ENCODE measurements at places on chromosomes 5 and 9. TPM values are rescaled to one million over a fixed set of nuclear protein-coding genes. Genes with fewer than 3 reads are reported as not detected.

DNA sequence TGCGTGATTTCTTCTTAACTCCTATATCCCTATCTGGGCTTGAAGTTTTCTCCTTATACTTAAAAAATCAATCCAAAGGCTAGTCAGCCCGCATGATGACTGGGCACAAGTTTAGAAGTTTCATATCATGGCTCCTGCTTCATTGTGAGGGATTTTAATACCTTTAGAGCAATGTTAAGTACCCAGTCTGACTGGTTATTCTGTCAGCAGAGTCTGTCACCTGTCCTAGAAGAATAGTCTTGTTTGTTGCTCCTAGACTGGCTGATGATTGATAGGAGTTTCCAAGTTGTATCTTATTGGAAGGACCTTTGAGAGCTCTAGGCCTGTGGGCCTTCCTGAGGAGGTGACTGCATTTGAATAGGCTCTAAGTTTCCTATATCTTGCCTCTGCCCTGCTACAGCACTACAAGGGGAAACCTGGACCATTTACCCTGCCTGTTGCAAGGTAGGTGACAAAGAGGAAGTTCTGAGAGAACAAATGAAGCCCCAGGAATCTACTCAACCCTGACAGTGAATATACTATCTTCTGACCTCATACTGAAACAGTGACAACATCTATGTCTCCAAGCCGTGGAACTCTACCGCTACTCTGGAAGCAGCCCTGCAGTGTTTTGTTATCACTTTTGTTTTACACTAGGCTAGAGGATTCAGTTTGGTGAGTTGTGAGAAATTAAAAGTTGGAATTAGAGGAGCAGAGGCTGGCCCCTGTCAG, 66.5 kb downstream of the F2RL2 start:
- no peak for DNase-seq

- no peak for DNase-seq
Observed at GRCh38 chr5:22926574-22926973, 73.4 kb upstream of the CDH12 start.

GRCh38 chr9:69175486-69175885, 1.4 kb downstream of the TJP2 start:
- DNase-seq: no peak

DNA sequence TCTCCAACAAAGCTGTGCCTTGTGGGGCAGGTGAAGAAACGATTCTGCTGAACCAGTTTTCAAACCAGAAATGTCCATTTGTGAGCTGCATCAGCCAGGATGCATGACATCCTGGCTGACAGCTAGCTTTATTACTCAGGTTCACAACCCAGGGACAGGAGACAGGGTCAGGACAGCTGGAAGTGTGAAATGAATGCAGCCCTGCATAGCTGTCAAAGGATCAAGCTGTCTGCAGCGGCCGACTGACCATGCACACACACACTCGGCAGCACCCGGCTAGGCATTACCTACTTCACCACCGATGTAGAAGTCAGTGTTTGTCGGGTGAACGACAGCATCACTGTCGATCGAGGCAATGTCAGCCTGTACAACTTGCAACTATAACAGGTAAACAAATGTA, 48.5 kb downstream of the MACROH2A1 start:
- no peak for DNase-seq

- DNase-seq: no peak
Observed at GRCh38 chr5:81638471-81638870, 112.4 kb downstream of the SSBP2 start.

GRCh38 chr5:119285070-119285916, 70.5 kb upstream of the TNFAIP8 start:
- DNase-seq: no peak

DNA sequence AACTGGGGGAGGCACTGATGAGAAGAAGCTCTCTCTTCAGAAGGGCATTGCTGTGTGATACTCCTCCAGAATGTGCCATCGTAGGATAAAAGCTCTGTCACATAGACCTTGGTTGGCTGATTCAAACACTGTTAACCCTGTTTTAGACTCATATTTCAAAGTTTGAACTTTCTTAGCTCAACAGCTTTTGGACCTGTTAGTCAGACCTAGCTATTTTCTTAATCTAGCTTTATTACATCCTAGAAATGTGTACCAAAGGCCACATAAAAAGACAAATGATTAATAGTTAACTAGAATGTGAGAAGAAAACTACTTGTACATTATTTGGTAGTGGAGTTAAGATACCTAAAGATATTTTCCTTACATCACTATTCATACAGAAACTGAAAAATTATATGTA, 4.3 kb downstream of the RHOBTB3 start:
- no peak for DNase-seq

- peak; percentile 37 for DNase-seq
Observed at GRCh38 chr5:132414634-132415378, 45.3 kb downstream of the SLC22A5 start.

- no peak for DNase-seq
Observed at GRCh38 chr9:125950880-125951471, 203.8 kb downstream of the PBX3 start.

DNA sequence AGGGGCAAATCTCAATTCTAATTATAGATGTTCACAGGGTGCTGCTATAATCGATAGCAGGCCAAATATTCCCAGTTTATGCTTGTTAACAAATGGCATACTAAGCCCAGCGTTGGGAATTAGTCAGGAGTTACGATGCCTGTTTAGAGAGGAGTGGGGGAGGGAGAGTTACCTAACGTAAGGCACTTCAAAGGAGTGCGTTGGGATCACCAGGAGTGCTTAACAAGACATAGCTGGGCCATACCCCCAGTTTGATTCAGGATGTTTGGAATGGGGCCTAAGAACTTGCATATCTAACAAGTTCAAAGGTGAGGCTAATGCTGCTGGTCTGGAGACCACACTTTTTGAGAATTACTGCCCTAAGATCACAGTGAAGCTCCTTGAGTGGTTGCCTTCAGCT, 14.5 kb upstream of the SRP19 start:
- DNase-seq: no peak

GRCh38 chr9:96230002-96230401, 72.0 kb downstream of the HSD17B3 start:
- DNase-seq: no peak

DNA sequence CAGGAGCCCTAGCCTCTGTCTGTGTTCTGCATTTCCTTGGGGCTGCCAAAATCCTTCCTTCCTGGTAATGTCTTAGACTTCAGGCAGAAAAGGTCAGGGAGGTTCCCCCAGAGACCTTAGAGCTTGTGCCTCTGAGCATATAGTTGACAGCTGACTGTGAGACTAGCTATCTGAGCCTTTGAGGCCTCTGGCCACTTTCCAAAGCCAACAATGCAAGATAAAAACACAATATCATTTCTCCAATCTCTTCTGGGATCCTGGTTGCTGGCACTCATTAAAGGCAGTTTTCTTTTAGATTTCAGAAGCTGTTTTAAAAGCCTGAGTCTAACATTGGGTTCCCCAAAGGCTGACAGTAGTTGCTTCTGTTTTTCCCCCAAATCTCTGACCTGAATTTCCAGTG, 13.2 kb upstream of the GLRA1 start:
- peak; percentile 8 for DNase-seq

- no peak for DNase-seq
Observed at GRCh38 chr9:102038006-102038405, 299.6 kb upstream of the GRIN3A start.

ALDOB gene
- total RNA-seq: not detected

ALAD gene
- 17.7 TPM for total RNA-seq
